ENCODE measurements at places on chromosomes 11 and 22.

- DNase-seq, result no peak
Measured at GRCh38 chr11:100929377-100929776, 200.2 kb downstream of the PGR start.

DNA sequence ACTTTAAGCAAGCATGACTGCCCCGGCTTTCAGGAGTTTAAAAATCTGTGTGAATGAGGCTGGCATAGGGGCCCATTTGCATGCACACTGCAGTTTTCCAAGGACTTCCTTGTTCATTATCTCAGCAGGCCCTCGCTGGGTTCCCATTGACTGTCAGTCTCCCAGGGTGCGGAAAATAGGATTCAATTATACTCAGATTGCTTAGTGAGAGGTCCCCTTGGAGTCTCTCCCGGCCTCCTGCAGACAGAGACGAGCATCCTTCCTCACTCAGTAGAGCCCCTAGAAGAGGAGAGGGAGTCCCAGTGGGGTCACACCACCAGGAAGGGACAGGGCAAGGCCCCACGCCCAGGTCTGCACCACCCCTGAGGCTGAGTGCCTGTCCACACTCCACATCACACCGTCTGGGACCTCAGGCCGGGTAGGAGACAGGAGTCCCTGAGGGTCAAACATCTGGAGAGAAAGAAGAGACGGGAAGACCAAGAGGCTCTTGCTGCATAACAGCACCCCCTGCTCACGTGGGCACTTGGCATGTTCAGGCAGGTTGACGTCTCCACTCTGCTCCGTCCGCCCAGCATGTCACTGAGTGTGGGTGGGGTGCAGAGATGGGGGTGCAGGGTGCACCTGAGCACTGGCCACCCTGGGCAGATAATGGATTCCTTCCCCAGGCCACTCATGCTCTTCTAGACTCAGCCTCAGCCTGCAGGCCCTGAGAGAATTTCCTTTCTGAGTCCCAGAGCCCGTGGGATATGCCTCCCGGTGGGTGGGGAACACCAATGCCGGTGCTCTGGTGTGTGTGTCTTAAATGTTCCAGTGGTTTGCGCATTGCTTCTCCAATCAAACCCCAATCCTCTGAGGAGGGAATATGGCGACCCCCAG is 58.8 kb downstream of the MCM5 start:
- no peak for DNase-seq

- DNase-seq, result no peak
Measured at GRCh38 chr11:32658639-32659406, 75.2 kb downstream of the EIF3M start.

DNA sequence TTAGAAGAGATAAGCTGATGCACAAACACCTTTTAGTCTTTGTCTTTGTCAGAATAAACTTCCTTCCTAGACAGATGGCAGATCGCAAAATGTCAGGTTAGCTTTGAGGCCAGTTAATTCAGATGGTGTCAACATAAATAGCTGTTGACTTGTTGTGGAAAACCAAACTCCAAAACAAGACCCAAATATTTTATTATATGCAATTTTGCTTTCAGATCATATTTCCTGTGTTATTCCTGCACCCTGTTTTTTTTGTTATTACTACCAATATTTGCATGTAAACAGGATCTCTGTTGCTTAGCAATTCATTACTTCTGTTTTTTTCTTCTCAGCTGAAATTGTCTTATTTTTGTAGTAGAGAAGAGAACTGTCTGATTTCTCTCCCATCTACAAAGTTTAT is 316.0 kb downstream of the ETS1 start:
- DNase-seq, result no peak

DNA sequence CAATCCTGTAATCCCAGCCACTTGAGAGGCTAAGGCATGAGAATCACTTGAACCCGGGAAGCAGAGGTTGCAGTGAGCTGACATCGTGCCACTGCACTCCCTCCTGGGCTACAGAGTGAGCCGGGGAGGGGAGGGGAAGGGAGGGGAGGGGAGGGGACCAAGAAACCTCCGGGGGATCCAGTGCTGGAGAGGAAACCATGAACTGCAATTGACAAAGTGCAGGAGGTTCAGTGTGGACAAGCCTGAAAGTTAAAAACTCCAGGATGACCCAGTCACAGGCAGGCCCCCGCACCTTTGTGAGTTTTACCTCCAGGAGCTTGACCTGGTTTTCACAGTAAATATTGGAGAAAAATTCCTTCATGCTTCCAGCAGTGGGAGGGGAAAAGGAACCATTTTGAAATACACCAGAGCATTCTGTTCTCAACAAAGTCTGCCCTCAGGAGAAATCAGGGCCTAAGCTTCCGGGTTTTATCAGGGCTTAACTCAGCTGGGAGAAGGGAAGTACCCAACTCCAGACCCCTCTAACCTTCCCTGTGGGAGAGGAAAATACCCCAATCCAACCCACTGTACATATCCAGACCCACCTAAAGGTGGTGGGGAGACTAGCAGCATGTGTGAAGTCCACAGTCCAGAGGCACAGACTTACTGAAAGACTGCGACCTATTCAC is 15.5 kb upstream of the ZFTA start:
- DNase-seq, result peak; percentile 62

- DNase-seq, result no peak
Measured at GRCh38 chr11:122995526-122995925, 13.9 kb upstream of the BSX start.

DNA sequence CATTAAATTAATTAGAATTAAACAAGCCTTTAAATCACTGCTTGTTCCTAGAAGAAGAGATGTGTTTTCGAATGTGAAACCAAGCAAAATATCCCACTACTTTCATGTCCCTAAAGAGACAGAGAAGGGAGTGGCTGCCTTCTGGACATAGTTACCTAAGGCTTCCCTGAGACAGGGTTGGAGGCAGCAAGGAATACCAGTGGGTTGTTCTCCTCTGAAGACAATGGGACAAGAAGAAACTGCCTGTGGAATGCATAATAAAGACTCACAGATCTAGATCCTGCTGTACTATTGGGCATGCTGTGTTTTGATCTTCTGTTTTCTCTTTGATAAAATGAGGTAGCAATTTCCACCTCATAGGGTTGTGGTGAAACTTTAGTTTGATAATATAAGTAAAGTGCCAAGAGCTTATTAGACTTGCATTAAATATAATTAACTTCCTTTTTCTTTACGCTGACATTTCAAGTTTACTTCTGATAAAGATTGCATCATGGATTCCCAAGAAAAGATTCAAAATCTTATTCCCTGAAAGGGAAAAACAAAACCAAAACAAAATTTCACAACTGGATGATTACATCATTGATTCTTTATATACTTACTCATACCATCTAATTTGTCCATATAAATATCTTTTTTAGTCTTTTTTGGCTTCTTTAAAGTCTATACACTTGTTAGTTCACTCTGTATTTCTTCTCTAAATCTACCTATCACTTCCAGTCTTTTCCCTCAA is 621.3 kb downstream of the ETS1 start:
- peak; percentile 3 for DNase-seq

DNA sequence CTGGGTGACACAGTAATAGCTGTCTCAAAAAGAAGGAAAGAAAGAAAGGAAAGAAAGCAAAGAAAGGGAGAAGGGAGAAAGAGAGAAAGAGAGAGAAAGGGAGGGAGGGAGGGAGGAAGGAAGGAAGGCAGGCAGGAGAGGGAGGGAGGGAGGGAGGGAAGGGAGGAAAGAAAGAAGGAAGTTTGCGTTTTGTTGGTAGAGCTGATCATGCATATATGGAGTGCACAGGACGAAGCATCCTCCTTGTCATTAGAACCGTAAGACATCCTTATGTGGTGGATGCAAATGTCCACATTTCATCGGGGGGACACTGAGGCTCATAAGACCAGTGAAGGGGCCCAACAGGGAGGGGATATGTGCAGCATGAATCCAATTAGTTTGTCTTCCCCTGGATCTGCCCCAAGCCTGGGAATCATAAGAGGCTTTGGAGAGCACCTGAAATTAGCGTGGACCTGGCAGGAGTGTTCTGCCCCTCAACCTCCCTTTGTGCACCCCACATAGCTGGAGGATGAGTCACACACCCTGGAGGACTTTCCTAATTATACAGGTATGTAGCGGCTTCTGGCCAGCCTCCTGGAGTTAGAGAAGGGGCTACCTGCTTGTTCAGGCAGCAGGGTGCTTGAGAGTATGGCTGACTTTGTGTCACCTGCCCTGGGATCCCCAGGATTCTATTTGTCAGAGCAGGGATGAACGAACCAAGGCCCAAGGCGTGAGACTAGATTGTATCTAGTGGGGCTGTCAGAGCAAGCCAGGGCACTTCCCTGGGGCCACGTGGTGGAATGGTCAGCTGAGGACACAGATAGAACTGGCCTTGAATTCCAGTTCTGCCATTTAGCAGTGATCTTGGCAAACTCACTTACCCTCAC is 119.7 kb upstream of the CD82 start:
- DNase-seq, result peak; percentile 84

DNA sequence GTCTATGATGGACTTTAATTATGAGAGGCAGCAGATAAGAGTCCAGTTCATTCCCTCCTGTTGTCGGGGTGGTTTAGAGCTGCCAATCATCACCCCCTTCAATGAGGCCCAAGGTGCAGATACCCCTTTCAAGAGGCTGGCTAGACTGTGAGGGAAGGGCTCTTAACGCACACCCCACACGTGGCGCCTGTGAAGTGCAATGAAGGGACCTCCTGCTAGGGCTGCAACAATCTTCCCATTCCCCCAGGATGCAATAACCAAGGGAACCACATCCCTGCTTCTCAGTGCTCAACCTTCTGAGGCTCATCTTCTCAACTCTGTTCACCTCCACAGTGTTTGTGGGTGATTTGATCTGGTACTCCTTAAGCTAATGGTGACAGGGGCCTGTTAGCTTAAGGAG is 19.0 kb downstream of the TENM4 start:
- no peak for DNase-seq

DNA sequence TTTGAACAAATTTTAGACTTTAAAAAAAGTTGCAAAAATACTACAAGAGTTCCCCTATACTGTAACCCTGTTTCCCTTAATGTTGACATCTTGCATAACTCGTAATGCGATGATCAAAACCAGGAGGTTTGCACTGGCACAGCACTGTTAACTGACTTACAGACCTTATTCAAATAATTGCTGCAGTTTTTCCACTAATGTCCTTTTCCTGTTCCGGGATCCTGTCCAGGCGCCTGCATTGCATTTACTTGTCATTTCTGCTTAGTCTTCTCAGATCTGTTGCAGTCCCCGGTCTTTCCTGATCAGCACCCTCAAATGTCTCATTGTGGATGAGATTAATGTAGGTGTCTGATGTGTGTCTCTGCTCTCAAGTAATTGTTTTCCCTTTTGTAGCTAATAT is 32.0 kb downstream of the APLP2 start:
- no peak for DNase-seq

DNA sequence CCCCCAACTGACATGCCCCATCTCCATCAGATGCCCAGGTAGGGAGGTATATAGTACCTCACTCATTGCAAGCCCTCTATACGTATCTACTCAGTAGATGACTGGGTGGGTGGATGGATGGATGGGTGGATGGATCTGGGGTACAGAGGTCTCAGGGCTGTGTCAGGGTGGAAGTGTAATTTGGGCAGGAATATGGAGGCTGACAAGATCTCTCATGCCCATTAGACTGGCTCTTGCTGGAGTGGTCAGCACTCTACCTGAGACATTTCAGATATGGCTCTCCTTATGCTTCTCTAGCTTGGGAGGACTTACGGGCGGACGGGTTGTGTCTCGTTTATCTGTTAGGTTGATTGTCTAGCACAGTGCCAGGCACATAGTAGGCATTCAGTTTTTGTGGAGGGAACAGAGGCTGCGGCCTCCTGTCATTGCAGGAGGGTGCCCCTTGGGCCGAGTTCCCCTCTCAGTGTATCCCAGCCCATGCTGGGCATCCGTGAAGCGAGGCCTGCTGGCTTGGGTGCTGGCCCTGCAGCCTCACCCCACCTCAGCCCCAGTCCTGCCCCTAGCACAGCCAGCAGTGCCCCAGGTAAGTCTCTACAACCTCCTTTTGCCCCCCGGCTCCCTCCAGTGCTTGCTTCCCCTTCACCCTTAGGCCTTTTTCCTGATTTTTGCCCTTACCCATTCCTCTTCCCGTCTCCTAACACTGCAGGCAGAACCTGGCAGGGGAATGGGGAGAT is 13.7 kb downstream of the ROBO3 start:
- DNase-seq, result no peak

DNA sequence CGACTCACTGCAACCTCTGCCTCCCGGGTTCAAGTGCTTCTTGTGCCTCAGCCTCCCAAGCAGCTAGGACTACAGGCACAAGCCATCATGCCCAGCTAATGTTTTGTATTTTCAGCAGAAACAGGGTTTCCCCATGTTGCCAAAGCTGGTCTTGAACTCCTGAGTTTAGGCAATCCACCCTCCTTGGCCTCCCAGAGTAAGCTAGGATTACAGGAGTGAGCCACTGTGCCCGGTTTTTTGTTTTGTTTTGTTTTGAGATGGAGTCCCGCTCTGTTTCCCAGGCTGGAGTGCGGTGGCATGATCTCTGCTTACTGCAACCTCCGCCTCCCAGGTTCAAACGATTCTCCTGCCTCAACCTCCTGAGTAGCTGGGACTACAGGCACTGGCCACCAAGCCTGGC is 41.0 kb downstream of the CELF1 start:
- no peak for DNase-seq

GRCh38 chr11:70844387-70844786 is 408.0 kb downstream of the SHANK2 start:
- DNase-seq, result no peak

- peak; percentile 55 for DNase-seq
Measured at GRCh38 chr11:108788565-108789199, 123.8 kb downstream of the DDX10 start.

GRCh38 chr11:37182031-37182430 is 584.0 kb upstream of the RAG2 start:
- DNase-seq, result no peak

DNA sequence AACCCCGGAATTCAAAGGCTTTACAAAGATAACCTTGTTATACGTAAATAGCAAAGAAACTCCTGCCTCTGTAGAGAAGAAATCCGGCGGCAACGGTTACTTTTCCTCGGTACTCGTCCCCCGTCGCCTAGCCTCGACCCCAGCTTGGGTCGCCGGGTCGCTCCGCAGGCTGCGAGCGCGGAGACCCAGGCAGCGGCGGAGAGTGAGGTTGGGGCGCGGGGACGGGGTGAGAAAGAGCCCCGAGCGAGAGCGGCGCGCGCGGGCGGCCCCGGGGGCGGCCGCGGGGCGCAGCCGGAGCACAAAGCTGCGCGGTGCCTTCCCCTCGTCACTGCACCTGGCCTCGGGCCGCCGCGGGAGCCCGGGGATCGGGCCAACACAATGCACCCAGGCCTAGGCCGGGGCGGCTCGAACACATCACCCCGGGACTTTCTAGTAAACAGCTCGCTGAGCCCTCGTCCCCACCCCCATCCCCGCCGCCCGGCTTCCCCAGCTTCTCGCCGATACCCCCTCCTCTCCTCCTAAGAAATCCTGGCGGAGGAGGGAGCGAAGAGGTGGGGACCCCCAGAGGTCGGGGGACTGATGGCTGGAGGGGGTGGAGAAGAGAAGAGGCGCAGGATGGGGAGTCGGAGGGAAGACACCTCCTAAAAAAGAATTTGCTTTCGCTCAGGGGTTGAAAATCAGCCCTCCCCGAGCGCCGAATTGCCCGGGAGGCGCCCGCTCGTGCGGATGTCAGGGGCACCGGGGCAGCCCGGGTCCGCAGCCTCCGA is 845 bp downstream of the MPPED2 start:
- DNase-seq, result peak; percentile 22

- no peak for DNase-seq
Measured at GRCh38 chr22:32800158-32800882, 1.2 kb upstream of the TIMP3 start.
